Pancreas (tissue), 10 donors: ENCODE measurements at places on chromosomes 7 and 10.

DNA sequence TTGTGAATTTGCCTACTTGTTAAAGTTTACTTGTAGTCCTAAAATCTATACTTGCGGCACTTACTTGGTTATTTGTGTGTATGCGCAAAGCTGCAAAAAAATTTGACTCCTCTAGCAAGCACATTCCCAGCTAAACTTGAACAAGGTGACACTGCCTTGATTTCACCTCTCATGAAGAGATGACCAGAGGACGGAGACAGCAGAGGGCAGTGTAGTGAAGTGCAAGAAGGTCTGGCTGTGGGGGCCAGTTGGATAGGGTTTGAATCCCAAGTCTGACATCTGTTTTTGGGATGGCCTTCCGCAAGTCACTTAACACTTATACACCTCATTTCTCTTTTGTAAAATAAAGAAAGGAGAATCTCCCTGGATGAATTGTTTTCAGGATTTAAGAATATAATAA, 15.7 kb downstream of the SLK start:
- H3K4me1 ChIP-seq: peaks cover 11% of the 10 kb centered on the region
- no peak overlapping the region for H3K4me3 ChIP-seq
- no peaks in the 10 kb centered on the region for H3K27me3 ChIP-seq
- DNase-seq: no peak

DNA sequence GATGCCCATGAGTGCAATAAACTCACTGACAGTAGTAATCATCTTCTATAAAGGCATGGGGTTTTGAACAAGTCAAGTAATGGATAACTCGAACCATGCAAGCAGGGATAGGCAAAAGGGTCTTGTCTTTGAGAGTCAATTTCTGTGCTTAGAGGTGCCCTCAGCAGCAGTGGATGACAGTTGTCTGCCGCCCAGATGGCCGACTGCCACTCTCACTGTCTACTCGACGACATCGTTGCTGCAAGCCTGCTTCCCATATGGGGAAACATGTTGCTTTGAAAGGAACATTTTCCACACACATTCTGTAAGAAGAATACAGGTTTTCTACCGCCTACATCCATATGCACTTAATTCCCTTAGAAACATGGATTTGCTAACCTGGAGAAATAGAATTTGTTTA, 236.3 kb upstream of the DKK1 start:
- no peaks in the 10 kb centered on the region for H3K27me3 ChIP-seq
- no peaks in the 10 kb centered on the region for H3K4me1 ChIP-seq
- DNase-seq: no peak
- H3K36me3 ChIP-seq: no peaks in the 10 kb centered on the region
- H3K27ac ChIP-seq: no peak overlapping the region
- H3K4me3 ChIP-seq: no peak overlapping the region

DNA sequence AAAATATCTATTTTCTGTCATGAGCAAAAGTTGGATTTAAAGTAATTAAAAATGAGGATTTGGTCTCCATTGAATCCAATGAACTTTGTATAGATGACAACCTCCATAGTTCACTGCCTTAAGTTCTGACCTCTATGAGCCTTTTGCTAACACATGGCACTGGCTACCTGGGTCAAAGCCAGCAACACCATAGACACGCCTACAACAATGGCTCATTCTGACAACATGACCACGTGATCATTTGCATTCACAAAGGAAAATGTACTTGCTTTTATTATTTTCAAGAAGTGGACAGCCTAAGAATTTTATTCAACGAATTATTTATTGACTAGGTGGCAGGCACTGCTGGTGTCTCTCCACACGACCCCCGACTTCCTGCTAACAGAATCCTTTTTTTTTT, 90.6 kb downstream of the CARD11 start:
- H3K4me1 ChIP-seq: no peaks in the 10 kb centered on the region
- no peak overlapping the region for H3K4me3 ChIP-seq
- no peak for DNase-seq
- H3K27me3 ChIP-seq: no peaks in the 10 kb centered on the region
- H3K27ac ChIP-seq: no peak overlapping the region
- H3K36me3 ChIP-seq: no peaks in the 10 kb centered on the region

DNA sequence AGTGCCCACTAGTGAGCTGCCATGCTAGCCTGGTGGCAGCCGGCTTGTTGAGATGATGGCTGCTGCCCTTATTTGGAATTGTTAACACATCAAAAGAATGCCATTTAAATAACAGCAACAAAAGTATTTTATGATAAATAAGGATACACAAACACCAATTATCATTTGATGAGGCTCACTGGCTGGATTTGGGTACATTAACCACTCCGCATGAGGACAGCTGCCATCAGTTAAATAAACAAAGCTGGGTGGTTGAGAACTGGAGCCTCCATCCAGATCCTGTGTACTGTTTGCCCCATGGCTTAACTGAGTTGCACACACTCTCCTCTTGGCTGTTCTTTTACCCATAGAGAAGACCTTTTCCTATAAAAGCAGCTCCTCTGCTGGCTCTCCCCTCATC, 103.8 kb downstream of the RGS10 start:
- no peaks in the 10 kb centered on the region for H3K36me3 ChIP-seq
- H3K27me3 ChIP-seq: no peaks in the 10 kb centered on the region
- no peak overlapping the region for H3K4me3 ChIP-seq
- DNase-seq: no peak

DNA sequence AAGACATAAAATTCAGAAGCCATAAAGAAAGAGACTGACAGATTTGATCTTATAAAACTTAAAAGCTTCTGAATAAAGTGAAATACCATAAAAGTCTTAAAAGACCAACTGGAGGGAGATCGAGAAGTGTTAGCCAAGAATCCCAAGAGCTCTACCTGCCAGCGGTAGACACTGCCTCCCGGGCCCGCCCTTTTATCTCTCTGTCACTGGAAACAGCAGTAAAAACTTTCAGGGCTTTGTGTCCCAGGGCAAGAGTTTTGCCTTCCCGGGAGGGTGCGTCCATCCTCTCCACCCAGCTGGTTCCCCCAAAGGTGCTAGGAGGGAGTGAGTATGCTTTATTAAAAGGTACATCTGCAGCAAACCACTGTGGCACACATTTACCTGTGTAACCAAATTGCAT, 5.8 kb downstream of the PLA2G12B start:
- DNase-seq: no peak
- no peak overlapping the region for H3K27ac ChIP-seq
- no peaks in the 10 kb centered on the region for H3K27me3 ChIP-seq
- H3K4me1 ChIP-seq: no peaks in the 10 kb centered on the region

- H3K27ac ChIP-seq: peak overlapping the region; percentile 69
- no peaks in the 10 kb centered on the region for H3K36me3 ChIP-seq
- peaks cover 8% of the 10 kb centered on the region for H3K4me1 ChIP-seq
- no peaks in the 10 kb centered on the region for H3K27me3 ChIP-seq
- no peak overlapping the region for H3K4me3 ChIP-seq
- DNase-seq: peak; percentile 50
These were observed 7.1 kb downstream of the ERV3-1 start for GRCh38 chr7:64999165-65000004.

- peak; percentile 59 for DNase-seq
- H3K27ac ChIP-seq: no peak overlapping the region
- no peaks in the 10 kb centered on the region for H3K27me3 ChIP-seq
- no peak overlapping the region for H3K4me3 ChIP-seq
- no peaks in the 10 kb centered on the region for H3K4me1 ChIP-seq
These were observed 22.2 kb downstream of the LIPK start for GRCh38 chr10:88728107-88728763.

GRCh38 chr10:132392811-132393694, 3.9 kb upstream of the PWWP2B start:
- no peaks in the 10 kb centered on the region for H3K27me3 ChIP-seq
- no peaks in the 10 kb centered on the region for H3K36me3 ChIP-seq
- peaks cover 10% of the 10 kb centered on the region for H3K4me1 ChIP-seq
- peak; percentile 21 for DNase-seq
- no peak overlapping the region for H3K27ac ChIP-seq

DNA sequence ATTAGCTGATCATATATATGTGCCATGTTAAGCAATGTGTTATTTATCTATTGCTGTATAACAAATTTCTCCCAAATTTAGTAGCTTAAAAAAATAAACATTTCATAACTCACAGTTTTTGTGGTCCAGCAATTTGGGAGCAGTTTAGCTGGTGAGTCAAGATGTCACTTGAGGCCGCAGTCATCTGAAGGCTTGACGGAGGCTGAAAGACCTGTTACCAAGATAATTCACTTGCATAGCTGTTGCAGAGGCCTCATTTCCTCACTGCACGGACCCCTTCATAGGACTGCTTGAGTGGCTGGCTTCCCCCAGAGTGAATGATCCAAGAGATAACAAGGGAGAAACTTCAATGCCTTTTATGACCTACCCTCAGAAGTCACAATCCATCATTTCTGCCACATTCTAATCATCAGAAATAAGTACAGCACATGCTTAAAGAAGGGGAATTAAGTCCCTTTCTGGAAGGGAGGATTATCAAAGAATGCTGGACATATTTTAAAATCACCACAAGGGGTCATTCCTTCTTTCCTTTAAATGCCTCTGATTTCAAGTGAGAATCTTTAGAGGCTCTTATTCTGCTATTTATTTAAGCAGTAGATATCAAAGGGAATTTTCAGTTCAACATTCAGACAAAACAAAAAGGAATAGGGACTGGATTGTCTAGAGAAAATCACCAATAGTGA, 10.5 kb upstream of the SRPK2 start:
- no peaks in the 10 kb centered on the region for H3K4me1 ChIP-seq
- H3K27ac ChIP-seq: no peak overlapping the region
- H3K36me3 ChIP-seq: no peaks in the 10 kb centered on the region
- no peaks in the 10 kb centered on the region for H3K27me3 ChIP-seq
- H3K4me3 ChIP-seq: no peak overlapping the region

DNA sequence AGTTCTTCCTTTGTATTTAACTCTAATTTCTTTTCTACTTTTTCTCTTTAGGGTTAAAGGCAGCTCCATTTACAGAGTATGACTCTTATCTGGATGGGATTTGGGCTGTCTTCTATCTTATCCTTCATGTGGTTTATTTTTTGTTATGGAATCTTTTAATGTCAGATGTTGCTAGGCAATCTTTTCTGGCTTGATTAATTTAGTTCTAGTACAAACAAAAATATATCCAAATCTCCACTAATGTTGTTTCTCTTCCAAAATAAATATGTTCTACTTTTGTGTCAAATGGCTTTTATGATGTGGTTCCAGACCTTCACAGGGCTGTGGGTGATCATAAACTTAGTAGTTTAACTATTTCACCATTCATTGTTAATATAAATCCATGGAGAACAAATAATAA, 246.9 kb downstream of the AHR start:
- no peak for DNase-seq
- no peaks in the 10 kb centered on the region for H3K36me3 ChIP-seq
- no peaks in the 10 kb centered on the region for H3K27me3 ChIP-seq
- H3K4me1 ChIP-seq: peaks cover 17% of the 10 kb centered on the region

GRCh38 chr7:133975130-133975529, 152.0 kb upstream of the LRGUK start:
- no peak for DNase-seq
- H3K4me1 ChIP-seq: no peaks in the 10 kb centered on the region

GRCh38 chr7:47080816-47081215, 501.1 kb downstream of the TNS3 start:
- H3K4me1 ChIP-seq: no peaks in the 10 kb centered on the region
- no peak overlapping the region for H3K4me3 ChIP-seq
- no peaks in the 10 kb centered on the region for H3K36me3 ChIP-seq
- no peak for DNase-seq

DNA sequence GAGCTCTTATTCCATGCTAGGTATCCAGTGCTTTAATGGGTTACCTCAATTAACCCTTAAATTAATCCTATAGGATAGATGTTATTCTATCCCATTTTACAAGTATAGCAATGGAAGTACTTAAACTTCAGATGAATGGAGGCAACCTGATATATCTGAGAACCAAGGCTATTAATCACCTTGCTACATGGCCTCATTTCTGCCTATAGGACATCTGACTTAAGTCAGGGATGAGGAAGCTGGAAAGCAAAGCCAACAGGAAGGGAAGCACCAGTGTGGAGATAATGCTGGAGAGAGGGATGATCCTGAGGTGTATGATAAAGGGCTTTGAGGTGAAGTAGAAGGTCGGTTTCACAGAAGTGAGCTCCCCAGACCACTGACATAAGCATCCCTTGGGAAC, 132.3 kb downstream of the CHN2 start:
- no peak overlapping the region for H3K4me3 ChIP-seq
- H3K27ac ChIP-seq: no peak overlapping the region
- H3K27me3 ChIP-seq: no peaks in the 10 kb centered on the region
- no peak for DNase-seq
- no peaks in the 10 kb centered on the region for H3K36me3 ChIP-seq
- peaks cover 33% of the 10 kb centered on the region for H3K4me1 ChIP-seq

DNA sequence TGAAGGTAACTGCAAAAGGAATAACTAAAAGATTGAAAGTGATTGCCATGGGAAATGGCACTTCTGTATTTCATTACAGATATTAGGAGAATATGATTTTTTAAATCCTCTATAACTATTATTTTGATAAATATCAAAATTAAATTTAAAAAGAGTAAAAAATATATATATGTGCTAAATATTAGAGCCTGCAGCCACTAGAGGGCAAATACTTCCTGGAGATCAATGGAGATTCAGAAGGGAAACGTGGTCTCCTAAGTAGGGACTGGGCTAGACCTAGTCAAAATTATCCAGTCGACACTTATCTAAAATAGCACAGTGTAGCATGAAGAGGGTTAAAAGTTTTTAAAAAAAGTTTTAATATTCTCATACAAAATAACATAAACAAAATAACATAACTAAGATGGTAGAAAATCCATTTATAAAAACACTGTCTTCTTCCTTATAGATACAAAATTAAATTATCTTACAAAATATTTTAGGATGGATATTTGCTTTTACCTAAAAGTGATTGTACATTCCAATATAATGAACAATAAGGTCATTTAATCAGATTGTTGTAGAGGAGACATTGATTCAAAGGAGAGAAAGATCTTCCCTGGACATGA, 434.3 kb downstream of the MDFIC start:
- DNase-seq: no peak
- no peaks in the 10 kb centered on the region for H3K27me3 ChIP-seq
- H3K27ac ChIP-seq: no peak overlapping the region
- no peak overlapping the region for H3K4me3 ChIP-seq
- no peaks in the 10 kb centered on the region for H3K4me1 ChIP-seq

GRCh38 chr10:110919349-110919931, at the start of gene SHOC2:
Gene SHOC2, plus strand, starts transcription at chr10:110919604. Its CDS starts 44,755 bp downstream, at chr10:110964359.
- H3K27ac ChIP-seq: peak within 1 kb of the TSS; percentile 99
- DNase-seq: peak; percentile 99
- H3K36me3 ChIP-seq: no peaks in the 10 kb centered on the region
- H3K27me3 ChIP-seq: no peaks in the 10 kb centered on the region
- peaks cover 65% of the 10 kb centered on the region for H3K4me1 ChIP-seq
